ENCODE measurements at places on chromosomes 5 and 9.

DNA sequence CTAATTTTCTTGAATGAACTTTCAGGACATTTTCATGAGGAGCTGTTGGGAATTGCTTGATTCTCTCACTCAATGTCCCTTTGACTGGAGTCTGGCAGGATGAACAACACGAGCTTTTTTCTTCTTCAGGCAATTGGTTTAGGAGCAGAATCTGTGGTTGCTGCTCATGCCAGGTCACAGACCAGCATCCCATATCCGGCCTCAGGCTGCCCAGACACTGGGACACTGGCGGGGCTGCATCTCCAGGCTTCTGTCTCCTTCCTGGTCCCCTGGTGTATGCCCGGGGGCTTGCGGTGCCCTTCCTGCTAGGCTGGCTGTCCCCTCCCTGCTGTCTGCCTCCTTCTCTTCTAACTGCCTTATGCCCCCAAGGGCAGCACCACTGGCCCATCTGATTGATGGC lies 311.5 kb upstream of the DAP start:
- no peak for DNase-seq

- peak; percentile 86 for DNase-seq
Observed at GRCh38 chr5:56693220-56693579, 122.1 kb upstream of the MAP3K1 start.

DNA sequence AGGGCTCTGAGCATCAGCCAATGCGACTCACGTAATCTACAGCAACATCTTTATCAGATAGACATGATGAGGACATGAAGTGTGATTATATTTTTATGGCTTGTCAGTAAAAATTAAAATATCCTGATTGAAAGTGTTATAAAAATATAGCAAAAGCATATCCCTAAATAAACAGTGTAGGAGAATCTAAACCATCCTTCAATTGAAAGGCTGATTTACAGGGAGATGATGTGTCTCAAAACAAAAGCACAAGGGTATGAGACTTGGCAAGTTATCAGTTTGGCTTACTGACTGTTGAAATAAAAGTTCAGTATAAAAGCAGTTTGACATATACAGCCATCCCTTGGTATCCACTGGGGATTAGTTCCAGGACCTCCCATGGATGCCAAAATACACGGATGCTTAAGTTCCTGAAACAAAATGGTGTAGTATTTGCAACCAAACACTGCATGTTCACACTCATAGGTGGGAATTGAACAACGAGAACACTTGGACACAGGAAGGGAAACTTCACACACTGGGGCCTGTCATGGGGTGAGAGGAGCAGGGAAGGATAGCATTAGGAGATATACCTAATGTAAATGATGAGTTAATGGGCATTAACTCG lies 149.9 kb upstream of the MAP1B start:
- no peak for DNase-seq

DNA sequence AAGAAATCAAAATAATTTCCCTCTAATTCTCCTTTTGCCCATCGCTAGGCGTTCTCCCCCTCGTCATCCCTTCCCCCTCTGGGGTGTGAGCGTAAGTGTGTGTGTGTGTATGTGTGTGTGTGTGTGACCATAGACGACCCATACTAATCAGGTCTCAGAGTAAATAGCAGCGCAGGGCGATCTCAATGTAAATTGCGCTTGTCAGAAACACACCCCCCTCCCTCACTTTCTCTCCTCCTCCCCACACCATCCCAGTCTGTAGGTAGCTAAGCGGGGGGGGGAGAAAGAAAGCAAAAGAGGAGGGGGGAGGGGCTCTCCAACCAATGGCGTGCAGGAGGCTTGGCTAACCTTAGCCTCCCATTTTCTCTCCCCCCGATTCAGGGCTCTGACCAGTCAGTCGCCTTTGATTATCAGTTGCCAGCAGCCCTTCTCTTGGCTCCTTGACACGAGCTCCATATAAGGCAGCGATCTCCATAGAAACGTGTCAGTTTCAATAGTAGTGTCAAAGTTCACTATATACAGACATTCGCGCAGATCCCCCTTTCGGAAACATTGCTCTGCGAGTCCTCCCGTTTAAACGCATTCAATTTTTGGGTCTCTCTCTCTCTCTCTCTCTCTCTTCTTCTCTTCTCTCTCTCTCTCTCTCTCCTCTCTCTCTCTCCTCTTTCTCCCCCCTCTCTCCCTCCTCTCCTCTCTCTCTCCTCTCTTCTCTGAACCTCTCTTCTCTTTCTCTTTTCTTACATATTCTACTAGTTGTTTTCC lies at the start of gene NR2F1:
NR2F1 (plus strand) TSS at position 546 of the 762 bp plus-strand sequence. CDS start 1,802 bp downstream, outside the sequence.
- DNase-seq: no peak

- DNase-seq: no peak
Observed at GRCh38 chr9:16152276-16153101, 599.6 kb downstream of the CCDC171 start.

DNA sequence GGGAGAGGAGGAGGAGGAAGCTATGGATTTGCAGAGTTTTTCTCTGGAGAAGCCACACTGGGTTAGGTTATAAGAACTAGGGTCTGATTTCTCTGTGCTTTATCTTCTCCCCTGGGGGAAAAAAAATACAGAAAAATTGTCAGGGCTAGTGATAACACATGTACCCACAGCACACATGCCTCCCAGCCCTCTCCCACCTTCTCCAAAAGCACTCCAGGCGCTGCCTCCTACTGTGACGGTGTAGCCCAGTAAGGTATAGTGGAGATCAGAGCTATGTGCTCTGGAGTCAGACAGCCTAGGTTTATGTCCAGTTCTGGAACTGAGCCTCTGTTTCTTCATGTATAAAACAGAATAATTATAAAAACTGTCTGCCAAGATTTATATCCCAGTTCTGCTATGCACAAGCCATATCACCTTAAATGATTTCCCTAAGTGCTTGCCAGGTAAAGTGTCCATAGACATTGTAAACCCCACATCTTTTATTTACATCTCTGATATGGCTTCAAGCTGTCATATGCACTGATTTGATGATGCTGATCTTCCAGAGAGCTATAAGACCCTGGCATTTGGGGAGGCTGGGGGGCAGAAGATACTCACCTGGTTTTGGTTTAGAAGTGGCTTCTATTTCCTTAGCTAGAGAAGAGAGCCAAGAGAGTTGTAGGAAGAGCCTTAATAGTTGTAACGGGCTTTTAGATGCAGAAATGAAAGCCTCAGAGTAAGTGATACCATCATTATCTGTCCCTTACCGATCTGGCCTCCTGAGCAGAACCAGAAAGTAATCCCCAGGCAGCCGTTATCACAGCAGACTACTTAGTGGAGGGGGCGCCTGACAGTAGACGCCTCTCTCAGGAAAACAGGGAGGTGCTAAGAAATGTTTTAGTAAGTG lies 7.6 kb downstream of the SLC1A3 start:
- no peak for DNase-seq

DNA sequence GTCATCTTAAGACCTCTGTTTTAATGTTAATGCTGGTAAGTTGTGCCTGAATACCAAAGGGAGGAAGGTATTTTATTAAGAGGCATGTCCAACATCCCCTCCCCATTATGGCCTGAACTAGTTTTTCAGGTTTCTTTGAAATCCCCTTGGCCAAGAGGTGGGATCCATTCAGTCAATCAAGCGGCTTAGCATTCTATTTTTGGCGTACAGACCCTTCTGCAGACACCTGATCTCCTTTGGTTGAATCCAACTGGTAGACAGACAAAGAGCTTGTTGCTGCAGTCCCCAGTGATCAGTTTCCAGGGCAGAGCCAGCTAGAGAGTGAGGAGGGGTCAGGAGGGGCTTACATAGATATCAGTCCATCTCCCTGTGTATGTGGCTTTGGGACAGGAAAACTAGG lies 7.9 kb upstream of the KCNMB1 start:
- no peak for DNase-seq

- no peak for DNase-seq
Observed at GRCh38 chr9:11749396-11749795, 943.8 kb upstream of the TYRP1 start.

GRCh38 chr5:73028991-73029595 lies 73.3 kb downstream of the FCHO2 start:
- DNase-seq: no peak

Measured in activated effector memory CD4-positive, alpha-beta T cell treated with anti-CD3 and anti-CD28 coated beads, Interleukin-2, amount 50 U/mL, for 16 hours (primary cell).